T-helper 1 cell (primary cell): ENCODE measurements at places on chromosomes 4 and X.

DNA sequence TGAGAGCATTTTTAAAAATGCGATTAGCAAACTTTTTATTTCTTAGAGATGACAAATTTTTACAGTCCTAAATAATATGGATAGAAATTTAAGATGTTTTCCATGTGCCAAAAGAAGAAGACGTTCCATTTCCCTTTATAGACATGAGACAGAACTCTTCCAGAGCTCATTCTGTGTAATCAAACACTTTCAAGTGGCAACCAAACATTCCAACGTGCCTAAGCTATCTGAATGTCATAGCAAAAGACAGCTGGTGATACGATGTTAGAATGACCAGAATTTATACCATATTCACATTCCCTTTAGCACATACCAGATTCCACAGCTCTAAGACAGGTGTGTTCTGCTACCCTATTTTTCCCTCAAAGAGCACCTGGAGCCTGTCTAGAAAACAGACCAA, 133.2 kb downstream of the ENOX2 start:
- DNase-seq, result no peak

DNA sequence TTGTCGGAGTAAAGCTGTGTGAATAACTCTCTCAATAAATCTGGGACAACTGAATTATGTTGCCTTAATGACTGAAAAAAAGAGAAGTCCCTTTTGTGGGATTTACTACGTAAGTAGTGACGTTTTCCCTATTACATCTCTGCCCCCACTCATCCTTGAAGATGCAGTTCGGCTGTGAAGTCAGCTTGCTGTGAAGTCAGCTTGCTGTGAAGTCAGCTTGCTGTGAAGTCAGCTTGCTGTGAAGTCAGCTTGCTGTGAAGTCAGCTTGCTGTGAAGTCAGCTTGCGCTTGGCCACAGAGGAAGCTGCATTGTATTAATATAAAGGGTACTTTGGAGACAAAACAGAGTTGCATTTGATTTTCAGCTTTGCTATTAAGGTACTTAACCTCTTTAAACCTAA, 8.0 kb upstream of the VAMP7 start:
- no peak for DNase-seq

- DNase-seq, result no peak
Measured at GRCh38 chr4:80173841-80174240, 23.5 kb upstream of the PRDM8 start.

DNA sequence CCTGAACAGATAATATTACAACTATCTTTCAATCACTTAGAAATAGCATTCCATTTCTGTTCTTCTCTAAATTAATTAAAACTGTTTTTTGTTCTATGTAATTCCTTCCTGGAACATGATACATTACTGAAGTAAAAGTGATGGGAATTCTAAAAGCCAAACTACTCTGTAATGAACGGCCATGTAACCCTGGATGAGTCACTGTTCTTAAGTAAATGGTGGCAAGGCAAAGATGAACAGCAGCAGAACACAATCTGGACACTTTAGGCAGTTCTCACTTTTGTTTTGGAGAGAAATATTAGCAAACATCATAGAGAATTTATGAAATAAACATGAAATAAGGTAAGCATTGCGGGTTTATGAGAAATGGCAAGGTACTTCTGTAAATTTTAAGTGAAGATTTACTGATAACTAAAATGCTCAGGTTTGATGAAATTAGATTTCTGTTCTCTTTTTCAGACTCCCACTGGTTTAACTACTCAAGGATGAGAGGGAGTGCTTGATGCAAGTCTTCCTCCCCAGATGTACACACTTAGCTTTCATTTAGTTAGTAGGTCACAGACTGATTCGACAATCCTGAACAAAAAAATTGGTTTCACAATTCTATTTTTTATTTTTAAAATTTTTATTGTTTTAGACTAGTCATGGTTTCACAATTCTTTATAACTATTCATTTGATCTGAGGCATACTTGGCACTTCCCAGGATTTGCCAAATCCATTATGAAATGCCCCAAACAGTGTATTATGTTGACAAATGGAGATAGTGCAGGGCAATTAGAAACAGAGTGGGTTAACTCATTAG, 964 bp upstream of the GPR82 start:
- no peak for DNase-seq

DNA sequence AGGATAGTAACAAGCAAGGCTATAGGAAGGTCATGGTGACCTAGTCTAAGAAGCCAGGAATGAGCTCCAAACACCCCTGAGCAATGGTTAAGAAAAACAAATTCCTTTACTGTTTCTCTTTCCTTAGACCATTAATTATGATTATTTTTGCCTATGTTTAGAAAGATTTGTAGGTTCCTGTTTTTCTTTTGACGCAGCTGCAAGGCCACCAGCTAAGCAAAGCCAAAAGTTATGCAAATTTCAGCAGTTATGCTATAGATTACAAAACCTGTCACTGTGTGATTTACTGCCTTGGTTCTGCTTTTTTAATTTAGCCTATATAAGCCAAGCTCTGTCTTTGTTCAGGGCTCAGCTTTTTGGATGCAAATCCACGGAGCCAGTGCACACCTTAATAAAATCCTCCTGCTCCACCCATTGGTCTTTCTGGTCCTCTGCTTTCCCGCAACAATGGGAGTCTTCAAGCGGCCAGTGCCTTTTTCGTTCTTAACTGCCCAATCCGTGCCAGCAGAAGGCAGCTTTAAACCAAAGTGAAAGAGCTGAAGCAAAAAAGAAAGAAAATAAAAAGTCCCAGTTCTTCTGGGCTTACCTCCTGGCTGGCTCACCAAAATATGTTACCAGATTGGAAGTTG, 1.4 kb upstream of the CEP135 start:
- DNase-seq, result no peak

GRCh38 chr4:105127170-105127445, 19.6 kb upstream of the TET2 start:
- DNase-seq, result no peak

DNA sequence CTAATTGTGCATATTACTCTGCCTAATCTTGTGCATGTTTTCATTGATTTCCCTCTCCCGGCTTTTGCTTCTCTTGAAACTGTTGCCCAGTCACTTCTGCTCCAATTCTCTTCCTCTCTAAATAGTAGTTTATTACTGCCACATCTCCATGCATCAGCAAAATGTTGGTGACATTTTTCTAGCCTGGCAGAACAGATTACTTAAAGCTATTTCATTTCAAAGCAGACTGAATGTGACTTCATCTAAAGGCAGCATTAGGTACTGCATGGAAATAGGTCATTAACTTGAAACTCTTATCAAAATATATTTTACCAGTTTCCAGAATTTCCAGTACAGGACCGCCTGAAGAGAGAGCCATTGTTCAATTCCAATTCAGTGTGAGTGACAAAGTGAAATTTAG, 52.4 kb downstream of the HPGDS start:
- DNase-seq, result no peak

DNA sequence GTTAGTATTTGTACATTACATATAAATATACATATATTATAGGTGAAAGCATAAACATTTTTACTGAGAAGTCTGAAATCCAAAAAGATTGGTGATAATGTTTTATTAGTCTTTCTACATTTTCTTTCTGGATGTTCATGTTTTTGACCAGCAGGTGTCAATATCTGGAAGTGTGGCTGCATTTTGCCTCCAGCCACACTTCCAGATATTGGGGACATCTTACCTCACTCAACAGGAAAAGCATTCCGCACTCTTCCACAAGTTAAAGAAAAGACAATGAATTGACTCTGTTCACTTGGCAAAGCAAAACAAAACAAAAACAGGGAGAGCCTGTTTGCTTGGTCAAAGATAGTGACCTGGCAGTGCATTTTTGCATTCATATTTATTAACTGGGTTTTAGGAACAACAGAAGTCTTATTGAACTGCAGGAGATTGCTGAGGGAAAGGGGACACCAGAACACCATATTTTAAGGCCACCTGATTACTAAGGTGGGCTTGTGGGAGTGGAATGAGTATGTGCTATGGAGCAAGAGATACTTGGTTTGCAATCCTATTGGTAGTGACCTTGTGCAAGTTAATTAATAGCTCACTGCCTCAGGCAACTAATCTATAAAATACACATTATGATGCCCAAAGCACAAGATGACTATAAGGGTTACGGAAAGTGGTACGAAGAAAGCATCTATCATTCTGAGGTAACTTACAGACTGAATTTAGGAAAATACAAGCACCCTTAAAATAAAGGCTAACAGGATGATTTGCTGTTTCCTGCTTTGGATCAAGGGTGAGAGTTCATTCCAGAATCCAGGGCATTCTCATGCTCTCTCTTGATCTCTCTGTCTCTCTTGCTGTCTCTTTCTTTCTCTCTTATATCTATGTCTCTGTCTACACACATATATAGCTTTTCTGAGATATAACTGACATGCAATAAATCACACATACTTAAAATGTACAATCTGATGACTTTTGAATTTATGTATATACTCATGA, 389.9 kb upstream of the EMCN start:
- DNase-seq, result no peak

GRCh38 chrX:147072747-147073146, 258.2 kb upstream of the CXorf51A start:
- no peak for DNase-seq

- no peak for DNase-seq
Measured at GRCh38 chrX:24842486-24842885, 148.8 kb downstream of the POLA1 start.

GRCh38 chr4:180832073-180832472, 1411.1 kb upstream of the TENM3 start:
- no peak for DNase-seq

DNA sequence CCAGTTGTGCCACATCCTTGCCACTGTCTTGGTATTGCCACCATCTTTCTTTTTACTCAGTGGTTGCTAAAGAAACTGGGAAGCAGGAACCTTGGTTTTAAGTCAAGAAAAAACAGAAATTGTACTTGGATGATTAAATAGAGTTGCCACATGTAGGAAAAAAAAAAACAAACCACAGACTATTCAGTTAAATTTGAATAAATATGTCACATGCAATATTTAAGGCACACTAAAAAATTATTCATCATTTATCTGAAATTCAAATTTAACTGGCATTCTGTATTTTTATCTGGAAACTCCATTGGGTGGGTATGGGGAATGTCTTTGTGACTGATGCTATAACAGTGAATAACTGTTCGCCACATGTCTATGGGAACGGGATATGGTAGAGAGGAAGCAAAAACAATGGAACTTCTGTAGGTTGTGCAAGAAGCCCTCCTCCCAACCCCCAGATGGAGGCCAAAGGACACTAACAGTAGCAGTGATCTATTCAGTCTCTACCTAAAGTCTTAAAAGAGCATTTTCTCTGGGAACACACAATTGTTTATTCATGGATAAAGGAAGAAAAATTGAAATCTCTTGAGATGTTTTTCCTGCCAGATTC, 57.0 kb upstream of the PLAC8 start:
- DNase-seq, result no peak

DNA sequence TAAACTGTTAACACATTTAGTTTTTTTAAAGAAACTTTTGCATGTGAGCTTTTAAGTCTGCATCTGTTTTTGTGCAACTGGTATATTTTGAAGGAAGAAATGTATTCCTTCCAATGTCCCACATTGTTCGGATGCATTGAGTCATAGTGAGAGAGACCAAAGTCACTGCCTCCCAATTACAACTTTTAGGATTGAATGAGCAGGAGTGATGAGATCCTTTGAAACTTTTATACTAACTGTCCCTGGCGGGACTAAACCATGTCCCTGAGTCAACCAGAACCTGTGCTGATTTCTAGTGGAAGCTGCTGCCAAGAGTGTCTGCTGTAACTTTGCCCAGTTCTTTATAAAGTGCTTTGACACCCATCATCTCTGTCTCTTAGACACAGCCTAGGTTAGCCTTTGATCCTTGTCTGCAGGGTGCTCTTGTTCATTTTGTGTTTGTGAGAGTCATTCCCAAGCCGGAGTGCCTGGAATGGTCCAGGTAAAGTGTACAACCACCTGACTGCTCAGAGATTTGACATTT, 122.7 kb downstream of the ZNF518B start:
- DNase-seq, result no peak

- no peak for DNase-seq
Measured at GRCh38 chr4:43425206-43425605, 532.7 kb downstream of the GRXCR1 start.

- no peak for DNase-seq
Measured at GRCh38 chr4:166091912-166092510, 219.0 kb downstream of the TLL1 start.

- DNase-seq, result no peak
Measured at GRCh38 chrX:74249963-74250362, 54.0 kb upstream of the ZCCHC13 start.

GRCh38 chrX:135273162-135273561, 21.3 kb downstream of the ETDA start:
- no peak for DNase-seq

- DNase-seq, result no peak
Measured at GRCh38 chr4:88196523-88197185, 38.2 kb upstream of the ABCG2 start.

DNA sequence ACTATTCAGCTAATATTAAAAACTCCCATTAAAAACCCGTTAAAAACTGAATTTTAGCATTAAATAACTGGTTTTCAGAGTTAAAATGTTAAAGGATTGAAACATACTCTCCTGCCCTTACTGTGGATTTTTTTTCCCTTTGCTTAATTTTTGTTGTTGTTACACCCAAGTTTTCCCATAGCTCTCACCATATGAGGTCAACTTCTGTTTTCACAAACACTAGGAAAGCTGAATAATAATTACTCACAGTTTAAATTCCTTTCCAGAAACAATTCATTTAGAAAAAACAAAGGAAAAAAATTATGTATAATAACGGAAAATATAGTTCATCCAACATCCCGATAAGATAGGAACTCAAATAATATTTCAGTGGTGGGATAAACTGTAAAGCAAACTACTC, 129.0 kb downstream of the PPP3CA start:
- DNase-seq, result no peak

DNA sequence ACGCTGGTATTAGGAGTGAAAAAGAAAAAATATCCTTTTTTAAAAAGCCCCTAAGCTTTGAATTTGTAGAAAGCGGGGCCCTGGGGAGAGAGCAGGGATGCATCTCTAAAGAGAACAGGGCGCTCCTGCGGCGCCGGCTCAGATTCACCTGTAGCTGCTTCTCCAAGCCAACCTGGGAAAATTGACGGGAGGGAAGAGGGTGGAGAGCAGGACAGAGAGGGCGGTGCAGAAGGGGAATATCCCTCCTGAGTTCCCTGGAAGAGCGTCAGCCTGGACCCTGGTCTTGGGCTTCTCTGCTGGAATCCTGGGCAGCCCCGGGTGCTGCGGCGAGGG, 776 bp upstream of the SOWAHD start:
- DNase-seq, result no peak

GRCh38 chr4:140952717-140953116, 180.6 kb downstream of the RNF150 start:
- DNase-seq, result no peak

DNA sequence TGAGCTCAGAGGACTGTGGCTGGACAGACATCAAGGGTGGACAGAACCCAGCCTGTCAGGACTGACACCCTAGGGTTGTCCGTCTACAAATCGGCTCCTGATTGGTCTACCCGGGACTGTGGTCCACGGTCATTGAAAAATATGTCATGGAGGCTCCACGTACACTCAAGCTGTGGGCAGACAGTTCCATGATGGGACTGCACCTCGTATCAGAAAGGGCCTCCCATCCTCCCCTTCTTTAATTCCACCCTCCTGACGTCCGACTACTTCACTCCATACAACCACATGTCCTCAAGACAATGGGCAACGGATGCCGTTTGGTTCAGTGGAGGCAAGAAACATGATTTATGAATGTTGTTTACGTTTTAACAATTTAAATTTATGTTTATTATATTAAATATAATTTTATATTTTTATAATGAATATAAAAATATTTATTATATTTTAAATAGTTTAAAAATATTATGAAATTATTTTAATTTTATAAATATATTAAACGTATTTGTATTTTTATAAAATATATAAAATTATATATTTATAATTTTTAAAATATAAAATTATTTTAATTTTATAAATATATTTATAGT, 58.0 kb upstream of the SHOX start:
- DNase-seq, result no peak

GRCh38 chr4:105092768-105093167, 53.9 kb upstream of the TET2 start:
- DNase-seq, result no peak
